ENCODE measurements at places on chromosomes 16 and 17.

DNA sequence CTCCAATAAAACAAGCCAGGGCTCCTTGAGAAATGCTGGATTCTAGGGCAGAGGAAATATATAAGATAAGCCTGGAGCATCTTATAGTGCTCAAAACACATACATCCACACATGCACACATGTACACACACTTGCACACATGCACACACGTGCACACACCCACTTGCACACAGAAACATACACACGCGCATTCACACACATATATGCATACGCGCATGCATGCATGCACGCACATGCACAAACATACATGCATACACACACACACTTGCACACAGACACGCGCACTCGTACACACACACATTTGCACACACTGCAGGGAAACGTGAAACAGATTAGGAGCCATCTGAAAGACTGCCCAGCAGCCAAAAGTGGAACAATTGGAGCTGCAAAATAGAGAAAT lies 8.0 kb upstream of the ENPP7 start:
- no peak for DNase-seq

DNA sequence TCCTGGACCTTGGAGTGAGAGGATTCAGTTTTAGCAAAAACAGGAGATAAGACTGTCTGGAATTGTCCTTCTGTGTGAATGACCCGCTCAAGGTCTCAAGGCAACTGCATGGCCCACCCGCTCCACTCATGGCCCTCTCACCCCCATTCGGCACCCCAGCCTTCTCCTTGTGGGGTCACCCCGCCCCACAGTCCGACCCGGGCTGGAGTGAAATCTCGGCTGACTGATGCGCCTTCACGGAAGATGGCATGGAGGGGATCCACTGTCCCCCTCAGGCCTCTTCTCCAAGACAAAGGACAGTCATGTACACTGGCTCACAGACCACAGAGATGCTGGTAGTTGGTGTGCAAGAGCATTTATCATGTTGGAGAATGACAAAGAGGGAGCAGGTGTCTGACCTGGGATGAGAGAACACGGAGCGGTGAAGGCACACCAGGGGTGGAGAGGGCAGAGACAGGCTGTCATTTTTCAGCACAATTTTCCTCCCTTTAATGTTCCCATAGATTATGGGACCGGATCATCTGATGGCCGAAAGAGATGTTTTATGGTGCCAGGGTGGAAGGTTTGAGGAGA lies 391.9 kb upstream of the TNRC6C start:
- DNase-seq = no peak

DNA sequence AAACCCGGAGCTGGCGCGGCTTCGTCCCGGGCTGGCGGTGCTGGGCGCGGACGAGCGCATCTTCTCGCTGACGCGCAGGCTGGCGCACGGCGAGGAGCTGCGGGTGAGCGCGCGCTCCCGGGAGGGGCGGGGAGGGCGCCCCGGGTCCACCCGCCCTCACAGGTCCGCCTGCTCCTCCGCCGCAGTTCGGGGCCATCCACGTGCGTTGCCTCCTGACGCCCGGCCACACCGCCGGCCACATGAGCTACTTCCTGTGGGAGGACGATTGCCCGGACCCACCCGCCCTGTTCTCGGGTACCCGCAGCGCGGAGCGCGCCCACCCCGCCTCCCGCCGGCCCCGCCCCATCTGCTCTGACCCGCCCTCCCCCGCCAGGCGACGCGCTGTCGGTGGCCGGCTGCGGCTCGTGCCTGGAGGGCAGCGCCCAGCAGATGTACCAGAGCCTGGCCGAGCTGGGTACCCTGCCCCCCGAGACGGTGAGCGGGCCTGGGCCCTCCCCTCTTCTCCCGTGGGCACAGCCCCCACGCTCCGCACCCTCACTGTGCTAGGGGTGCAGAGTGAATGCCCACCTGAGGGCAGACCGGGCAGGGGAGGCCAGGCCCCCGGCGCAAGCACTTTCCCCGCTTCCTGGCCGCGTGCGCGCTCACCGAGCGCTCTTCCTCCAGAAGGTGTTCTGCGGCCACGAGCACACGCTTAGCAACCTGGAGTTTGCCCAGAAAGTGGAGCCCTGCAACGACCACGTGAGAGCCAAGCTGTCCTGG lies 1.4 kb downstream of the HAGHL start:
- DNase-seq = peak; percentile 70

GRCh38 chr17:73740370-73740769 lies 96.1 kb upstream of the SDK2 start:
- no peak for DNase-seq

- DNase-seq = peak; percentile 58
Measured at GRCh38 chr17:18217412-18218015, 7.9 kb upstream of the LLGL1 start.

Data from fibroblast of skin of scalp (primary cell).